ENCODE measurements at places on chromosomes 1 and 21.

GRCh38 chr1:107195476-107195875 lies 54.6 kb downstream of the NTNG1 start:
- DNase-seq: no peak

DNA sequence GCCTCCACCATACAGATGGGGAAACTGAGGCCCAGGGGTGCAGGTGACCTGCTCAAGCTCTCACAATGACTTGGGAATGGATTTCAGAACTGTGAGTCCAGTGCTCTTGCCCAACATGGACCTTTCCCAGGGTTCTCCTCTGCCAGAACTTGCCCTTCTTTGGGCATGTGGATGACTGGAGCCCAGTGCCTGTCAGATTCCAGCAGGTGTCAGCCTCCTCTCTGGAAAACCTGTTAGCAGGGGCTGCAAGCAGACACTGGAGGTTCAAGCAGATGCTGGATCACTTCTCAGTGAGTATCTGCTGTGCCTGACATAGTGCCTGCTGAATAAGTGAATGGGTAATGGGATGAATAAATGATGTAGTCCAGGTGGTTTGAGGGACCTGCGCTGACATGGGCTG lies 314.2 kb upstream of the POU3F1 start:
- DNase-seq: no peak

DNA sequence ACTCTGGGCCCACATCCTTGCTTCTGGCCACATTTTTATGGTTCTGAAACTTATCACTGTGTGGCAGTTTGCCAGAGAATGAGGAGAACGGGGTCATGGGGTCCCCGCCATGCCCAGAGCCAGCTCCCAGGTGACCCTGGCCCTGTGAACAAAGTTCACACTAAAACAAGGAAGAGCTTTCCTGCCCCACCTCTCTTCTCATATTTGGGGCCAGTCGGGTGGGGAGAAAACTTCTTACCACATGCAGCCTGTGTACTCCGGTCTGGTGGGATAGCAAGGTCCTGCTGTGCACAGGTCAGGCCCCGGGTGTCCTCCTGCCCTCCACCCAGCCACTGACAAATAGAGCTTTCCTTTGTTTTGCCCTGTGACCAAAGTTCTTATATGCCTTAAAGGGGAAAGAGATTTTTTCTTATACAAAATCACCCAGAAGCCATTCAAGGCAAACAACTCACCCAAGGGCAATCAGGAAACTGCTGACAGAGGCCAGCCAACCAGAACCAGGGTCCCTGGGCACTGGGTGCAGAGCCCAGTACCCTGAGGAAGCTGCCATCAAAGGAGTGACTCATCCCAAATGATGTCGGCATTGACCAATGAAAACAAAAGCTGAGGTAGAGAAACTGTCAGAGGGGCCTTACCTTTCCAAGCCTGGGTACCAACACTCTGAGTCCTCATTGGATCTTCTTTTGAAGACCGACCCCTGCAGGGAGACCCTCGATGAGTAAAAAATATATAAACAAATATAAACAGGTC lies 53.6 kb downstream of the OLIG1 start:
- no peak for DNase-seq

DNA sequence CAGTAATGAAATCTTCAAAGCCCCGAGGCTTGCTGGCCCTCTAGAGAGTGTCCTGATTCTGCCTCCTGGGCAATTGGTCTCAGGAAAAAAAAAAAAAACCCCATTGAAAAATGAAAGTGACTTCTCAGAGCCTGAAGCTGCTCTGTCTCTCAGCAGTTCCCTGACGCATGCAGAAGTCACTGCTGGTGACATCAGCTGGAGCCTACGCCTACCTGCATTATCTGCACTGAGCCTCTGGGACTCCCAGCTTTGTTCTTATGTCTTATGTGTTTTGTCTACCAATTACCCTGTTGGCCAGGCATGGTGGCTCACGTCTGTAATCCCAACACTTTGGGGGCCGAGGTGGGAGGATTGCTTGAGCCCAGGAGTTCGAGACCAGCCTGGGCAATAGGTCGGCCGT lies 10.1 kb upstream of the SLC25A33 start:
- no peak for DNase-seq

DNA sequence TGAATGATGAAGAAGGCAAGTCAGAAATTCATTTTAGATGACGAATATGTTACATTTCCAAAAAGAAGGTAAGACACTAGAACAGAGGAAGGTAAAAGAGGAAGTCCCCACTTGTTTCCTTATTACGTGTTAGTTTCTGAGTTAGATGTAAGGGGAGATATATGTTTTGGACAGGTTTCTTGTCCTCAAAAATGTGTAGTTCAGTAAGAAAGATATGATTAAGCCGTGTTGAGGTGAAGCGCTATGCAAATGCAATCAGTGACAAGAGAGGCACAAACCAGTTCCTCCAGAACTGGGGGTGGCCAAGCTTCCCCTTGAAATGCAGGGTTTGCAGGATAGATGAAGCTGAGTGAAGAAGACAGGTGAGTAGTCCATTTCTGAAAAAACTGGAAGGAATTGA lies 293.3 kb upstream of the RUNX1 start:
- no peak for DNase-seq

GRCh38 chr1:151405187-151405951 lies 6.0 kb downstream of the PSMB4 start:
- DNase-seq: no peak

DNA sequence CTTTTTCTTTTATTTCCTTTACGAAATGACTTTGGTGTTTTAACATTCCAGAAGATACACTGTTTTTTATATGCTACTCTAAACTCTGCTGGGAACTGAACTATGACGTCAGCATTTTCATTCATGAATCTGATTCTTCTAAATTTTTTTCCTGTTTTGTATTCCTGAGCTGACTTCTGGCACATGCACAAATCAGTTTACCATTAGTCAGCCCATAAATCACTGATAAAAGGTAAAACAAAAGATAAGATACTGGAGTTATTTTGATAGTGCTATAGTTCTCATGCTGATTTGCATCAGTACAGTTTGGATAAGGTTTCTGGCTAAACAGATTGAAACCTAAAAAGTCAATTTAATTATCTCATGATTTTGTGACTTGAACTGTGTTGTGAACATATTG lies 10.4 kb downstream of the CAMTA1 start:
- DNase-seq: no peak

DNA sequence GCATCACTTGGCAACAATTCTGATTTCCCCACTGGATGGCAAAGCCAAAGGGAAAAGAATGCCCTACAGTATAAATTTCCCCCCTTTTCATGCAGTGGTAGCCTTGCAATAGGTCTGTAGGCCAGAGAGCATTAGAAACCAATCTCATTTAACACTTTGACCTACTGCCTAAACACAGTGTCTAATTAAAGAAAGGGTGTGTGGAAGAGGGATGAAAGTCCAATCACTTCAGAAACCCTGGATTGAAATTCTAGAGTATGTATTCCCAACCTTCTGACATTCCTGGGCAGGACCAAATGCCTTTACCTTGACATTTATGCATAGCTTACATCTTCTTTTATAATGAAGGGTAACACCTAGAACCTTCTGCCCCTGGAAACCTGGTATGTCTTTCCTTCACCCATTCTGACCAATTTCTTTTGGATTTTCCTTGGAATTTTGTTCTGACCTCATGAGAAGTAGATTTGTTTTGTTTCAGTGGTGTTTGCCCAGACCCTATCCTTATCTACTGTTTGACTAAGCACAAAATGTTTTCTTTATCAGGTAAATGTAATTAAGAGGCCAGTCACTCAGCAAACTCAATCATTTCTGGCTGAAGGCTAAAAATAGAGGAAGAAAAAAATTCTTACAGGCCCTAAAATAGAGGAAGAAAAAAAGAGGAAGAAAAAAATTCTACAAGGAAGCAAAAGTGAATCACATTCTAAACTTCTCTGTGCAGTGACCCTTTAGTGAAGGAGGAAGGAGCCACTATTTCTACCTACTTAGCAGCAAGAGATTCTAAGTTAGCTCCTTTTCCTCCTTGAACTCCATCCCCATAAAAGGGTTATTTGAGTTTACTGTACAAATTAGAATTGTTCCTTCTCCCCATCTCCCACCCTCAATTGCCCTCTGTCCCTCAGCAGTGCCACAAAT lies 129.5 kb upstream of the DSCAM start:
- no peak for DNase-seq

DNA sequence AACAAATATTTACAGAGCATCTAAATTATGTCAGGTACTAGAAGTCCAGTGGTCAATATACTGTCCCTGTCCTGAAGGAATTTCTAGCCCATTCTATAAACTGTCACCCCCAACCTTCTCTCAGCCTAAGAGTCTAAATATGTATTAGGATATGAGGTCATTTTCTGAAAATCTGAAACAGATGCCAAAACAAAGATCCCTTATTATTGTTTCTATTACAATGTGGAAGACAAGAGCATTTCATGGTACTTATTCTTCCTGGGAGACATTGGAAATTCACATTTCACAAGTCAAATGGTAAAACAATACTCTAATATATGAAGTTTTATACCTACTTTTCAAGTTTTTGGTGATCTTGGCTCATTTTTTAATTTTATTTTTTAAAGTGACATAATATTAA lies 2.6 kb downstream of the CLCA1 start:
- no peak for DNase-seq

DNA sequence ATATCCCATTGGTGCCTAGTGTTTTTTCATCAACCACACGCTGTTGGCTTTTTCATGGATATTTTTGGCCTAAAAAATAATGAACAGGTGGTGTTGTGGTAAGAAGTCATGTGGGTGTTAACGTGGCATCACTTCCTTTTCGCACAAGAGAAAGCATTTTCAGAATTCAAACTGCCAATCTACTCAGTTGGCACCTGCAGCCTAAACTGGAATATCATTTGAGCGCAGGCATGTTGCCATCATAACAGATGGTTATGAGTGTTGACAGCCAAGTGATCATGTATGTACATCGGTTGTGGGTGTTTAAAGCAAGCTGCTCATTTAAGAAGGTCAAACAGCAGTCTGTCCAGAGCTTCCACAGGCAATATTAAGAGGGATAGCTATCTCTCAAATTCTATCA lies 1963.0 kb downstream of the NCAM2 start:
- DNase-seq: no peak

DNA sequence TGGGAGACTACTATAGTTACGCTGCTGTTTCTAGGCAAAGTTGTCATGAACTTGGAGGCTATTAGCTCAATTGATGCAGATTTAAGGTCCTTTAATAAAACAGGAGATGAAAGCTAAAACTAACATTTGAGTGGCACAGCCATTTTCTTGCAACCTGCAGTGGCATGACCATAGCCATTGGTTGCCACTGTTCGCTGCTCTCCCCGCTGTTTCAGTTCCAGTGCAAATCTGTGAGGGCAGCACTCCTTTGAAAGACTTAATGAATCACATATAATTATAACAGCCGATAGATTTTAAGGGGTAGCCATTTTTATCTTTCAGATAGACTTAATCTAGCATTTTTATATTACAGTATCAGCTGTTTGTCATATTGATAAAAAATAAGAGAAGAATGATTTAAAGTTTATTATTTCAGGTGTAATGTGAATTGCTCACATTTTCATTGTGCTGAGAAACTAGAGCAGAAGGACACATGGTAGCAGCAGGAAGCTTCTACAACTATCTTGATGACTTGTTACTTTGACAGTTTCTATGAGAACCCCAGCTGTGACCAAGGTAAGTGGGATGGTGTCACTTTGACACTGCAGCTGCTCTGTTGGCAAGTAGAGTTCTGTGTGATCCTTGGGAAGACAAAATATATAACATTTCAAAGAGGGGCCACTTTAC lies 203.7 kb downstream of the PLA2G4A start:
- no peak for DNase-seq

DNA sequence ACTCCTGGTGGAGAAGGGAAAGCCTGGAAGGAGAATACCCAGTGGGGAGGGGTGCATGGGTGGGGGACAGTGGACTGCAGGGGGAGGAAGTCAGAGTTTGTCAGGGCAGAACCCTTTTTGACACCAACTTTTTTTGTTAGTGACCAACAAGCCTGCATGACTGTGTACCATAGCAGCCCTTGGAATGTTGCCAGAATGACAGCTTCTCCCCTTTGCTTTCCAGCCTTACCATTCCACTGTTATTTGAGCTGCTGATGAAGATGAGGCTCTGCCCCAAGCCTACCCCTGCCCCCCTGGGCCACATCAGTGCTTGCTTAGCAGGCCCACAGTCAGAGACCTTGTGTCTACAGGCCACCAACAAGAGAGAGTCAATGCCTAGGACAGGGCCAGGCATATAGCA lies 341.2 kb downstream of the HHAT start:
- no peak for DNase-seq

DNA sequence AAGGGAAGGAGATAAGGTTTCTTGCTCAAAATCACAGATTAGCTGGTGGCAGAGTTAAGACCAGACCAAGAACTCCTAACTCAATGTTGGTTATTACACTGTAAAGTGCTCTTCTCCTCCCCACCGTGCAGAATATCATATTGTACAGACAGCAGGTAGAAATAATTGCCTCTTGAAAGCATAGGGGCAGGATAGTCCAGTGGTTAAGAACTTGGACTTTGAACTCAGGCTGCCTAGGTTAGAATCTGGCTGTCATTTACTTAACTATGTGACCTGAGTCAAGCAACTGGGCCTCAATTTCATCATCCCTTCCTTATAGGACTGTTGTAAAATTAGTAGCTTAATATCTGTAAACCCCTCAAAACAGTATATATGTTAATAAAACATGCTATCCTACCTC lies 114.9 kb upstream of the HIVEP3 start:
- DNase-seq: no peak

- no peak for DNase-seq
Measured at GRCh38 chr1:228986093-228986904, 251.0 kb downstream of the RHOU start.

GRCh38 chr1:58545591-58546519 lies 671 bp downstream of the OMA1 start:
- DNase-seq: no peak

- DNase-seq: no peak
Measured at GRCh38 chr1:11151826-11152612, 37.1 kb upstream of the ANGPTL7 start.

- no peak for DNase-seq
Measured at GRCh38 chr1:156926175-156926574, 5.7 kb downstream of the LRRC71 start.

DNA sequence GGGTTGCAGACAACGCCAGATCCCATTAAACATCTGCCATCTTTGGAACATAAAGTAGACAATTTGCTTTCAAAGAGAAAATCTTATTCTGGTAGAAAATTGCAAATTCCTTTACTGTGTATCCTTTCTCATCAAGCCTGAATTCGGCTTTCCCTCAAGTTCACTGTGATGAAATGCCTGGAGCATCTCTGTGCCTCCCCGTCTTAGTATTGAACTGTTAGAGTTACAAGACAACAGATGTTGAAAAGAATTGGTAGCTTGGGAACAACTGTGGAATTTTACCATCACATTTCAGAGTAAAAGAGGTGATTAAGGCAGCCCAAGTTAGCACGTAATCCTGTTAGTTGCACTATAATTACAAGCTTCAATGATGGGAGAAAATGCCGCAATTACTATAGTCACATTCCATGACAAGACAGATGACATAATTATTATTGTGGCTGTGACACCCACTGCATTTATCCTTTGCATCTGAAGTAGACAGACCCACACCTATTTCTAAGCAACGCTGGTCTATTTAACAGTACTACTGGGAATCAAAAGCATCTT lies 54.4 kb upstream of the B3GALNT2 start:
- no peak for DNase-seq

GRCh38 chr21:36999131-36999898 lies 7.2 kb upstream of the RIPPLY3 start:
- no peak for DNase-seq

All from ecto neural progenitor cell (in vitro differentiated cells).